ENCODE measurements at places on chromosomes 16 and 17.

DNA sequence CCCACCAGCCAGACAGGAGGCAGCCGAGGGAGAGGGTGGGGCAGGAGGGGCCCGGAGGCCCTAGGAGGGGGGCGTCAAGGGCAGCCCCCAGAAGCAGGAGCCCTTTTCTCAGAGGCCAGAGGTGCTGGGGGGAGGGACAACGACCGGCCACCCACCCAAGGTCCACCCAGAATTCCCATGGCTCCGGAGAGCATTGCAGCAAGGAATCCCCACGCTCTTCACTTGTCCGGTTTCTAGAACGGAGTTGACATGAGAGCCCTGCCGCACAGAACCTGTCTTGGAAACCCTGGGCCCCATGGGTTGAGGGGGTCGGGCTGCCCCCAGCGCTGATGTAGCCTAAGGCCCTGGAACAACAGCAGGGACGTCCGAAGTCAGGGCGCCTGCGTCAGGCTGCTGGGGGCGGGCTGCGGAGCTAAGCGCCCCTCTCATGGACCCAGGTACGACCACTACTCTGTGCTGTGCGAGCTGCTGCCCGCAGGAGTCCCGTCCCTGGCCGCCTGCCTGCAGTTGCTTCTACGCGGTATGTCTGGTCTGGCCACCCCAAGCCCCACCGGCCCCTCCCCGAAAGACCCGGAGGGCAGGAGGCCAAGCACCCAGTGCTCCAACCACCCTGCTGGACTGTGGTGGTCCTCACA lies 11.2 kb downstream of the CYBC1 start:
- no peak for DNase-seq

- DNase-seq, result no peak
Measured at GRCh38 chr17:57554826-57555635, 190.1 kb downstream of the CCDC182 start.

GRCh38 chr17:9900784-9901183 lies 4.3 kb downstream of the RCVRN start:
- DNase-seq, result no peak

DNA sequence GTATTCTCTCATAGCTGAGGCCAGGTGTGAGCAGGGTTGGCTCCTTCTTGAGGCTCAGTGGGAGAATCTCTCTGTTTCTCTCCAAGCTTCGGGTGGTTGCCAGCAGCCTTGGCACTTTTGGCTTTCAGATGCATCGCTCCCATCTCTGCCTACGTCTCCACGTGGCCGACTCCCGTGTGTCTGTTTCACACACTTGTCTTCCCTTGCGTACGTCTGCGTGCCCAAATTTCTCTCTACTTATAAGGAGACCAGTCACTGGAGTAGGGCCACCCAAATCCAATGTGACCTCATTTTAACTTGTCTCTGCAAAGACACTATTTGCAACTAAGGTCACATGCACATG lies 14.7 kb downstream of the OSBPL7 start:
- no peak for DNase-seq

DNA sequence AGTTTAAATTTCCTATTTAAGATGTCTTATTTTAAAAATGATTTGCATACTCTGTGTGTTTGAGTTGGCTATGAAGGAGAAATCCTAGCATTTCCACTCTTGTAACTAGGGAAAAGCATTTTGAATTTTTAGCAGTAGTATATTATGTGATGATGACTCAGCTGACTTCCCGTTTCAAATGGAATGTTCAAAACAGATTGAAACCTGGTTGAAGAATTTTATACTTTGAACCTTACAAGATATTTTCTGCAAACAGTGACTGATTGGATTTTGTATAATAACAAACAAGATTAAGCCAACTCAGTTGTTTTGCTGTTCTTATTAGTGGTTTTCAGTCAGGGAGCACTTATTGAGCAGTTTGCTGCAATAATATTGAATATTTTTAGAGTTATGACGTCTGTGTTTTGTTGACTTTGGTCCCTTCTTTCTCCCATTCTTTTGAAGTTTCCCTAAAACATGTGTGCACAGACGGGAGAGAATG lies 8.0 kb downstream of the TNRC6A start:
- DNase-seq, result no peak

DNA sequence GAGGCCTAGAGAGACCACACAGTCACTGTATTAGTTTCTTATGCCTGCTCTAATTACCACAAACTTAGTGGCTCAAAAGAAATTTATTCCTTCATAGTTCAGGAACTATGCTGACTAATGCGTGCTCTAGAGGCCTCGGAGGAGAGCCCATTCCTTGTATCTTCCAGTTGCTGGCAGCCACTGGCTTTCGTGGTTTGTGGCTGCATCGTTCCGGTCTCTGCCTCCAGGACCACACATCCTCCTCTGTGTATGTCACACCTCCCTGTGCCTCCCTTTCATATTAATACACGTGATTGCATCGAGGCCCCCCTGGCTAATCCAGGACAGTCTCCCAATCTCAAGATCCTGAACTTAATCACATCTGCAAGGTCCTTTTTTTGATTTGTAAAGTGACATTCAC lies 16.9 kb upstream of the MYLK3 start:
- DNase-seq, result no peak

DNA sequence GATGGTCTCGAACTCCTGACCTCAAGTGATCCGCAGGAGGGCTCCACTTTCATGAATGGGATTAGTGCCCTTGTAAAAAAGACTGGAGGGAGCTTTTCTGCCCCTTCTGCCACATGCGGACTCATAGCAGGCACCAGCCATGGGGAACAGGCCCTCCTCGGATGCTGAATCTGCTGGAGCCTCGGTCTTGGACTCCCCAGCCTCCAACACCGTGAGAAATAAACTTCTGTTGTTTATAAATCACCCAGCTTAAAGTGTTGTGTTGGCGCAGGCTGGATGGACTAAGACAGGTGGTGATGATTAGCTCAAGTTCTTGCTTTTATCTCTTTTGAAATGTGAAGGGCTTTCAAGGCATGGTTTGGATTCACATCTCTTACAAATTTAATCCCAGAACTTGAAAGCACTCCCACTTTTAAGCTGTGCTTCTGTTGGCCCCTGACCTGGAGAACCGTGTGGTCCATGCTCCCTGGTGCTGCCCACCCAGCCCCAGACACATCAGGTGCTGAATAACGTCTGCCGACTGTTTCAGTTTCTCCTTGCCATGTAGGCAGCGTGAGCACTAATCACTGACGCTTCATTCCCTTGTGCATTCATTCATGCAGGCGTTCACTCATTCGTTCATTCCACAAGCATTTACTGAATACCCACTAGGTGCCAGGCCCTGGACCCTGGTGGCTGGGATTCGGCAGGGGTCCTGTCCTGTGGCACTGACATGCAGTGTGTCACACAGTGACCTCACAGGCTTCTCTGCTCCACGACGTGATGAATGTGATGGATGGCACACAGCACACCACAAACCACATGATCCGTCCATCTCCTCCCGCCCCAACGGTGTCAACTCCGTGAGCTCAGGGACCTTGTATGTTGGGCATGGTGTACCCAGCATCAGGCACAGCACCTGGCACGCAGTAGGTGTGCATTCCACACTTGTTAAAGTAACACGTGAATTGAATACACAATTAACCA lies 8.9 kb downstream of the CIBAR2 start:
- no peak for DNase-seq

DNA sequence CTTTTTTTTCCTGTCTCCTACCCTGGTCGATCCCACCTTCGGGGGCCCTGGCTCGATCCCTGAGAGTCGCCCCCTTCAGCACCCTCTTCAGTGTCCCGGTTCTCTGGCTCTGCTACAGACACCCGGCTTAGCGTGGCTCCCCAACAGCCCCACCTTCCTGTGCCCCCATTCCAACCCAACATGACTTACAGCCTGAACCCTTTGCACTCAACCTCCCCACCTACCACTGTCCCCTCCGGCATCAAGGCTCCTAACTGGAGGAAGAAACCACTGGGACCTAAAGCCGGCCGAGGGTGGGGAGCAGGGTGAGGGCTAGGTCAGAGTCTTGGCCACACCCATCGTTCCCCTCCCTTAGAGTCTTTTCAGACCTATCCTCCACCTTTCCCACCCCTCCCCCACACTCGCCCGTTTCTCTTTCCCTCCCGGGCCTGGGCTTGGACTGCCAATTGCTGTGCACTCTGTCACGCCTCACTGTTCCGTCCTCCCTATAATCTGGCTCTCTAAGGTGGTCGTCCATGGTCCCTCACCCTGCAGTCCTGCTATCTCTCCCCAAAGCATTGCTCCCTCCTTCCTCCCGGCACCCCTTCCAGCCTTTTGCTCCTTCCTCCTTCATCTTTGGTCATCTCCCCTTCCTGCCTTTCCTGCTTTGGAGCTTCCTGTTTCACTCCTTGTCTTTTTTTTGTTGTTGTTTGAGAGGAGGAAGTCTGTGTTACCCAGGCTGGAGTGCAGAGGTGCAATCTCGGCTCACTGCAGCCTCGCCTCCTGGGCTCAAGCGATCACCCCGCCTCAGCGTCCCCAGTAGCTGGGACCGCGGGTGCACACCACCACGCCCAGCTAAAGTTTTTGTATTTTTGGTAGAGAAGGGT lies 890 bp upstream of the CLDN7 start:
- DNase-seq, result no peak

- DNase-seq, result no peak
Measured at GRCh38 chr16:79191933-79192332, 408.6 kb downstream of the MAF start.

DNA sequence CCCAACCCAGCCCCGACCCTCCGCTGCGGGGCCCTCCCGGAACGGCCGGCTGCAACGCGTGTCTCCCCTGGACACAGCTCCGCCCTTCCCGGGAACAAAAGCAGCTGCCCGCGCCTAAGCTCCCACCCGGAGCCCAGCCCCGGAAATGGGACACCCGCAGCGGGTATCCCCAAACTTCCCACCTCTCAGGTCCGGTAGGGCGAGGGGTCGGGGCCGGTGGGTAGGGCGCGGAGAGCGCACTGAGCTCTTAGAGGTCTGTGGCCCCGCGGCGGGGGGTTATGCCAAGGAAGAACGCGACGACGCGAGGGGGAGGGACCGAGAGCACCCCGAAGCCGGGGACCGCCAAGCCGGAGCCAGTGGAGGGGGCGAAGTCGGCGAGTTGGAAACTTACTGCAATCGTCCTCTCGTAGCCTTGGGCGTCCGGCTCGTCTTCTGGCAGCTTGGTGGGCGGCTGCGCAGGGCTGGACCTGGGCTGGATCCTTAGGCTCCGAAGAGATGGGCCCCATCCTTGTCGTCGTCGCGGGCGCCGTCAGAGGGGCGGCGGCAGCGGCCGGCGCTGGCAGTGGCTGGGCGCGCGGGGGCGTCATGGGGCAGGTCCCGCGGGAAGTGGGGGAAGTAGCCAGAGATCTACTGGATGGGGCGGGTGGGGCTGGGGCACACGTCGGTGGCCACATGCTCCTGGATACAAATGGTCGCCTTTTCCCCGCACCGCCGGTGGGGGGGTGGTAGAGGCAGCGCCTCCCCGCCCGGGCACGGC lies 6.9 kb downstream of the USP6 start:
- DNase-seq, result no peak

- DNase-seq, result no peak
Measured at GRCh38 chr16:79151-80054, 1.4 kb downstream of the MPG start.

GRCh38 chr16:85931596-85932402 lies 32.8 kb downstream of the IRF8 start:
- DNase-seq, result no peak

DNA sequence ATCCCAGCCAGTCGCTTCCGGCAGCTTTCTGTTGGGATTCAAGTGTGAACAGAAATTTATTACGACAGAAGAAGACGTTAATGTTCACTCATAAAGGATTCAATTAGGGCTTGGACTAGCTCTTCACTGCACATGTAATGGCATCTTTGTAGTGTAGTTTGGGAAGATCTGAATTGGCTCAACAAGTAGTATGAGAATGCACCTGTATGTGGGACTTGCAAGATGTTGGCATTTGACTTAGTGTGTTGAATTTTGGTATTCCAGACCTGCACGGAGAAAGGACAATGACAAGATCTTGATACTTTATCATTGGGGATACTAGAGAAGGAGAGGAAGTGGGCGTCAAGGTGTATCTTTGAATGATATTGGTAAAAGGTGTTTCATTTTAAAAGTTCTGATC lies 1.2 kb downstream of the PSMD11 start:
- DNase-seq, result no peak

GRCh38 chr16:48534601-48535340 lies 75.2 kb downstream of the N4BP1 start:
- DNase-seq, result no peak

GRCh38 chr17:48471817-48472410 lies 41.9 kb upstream of the SKAP1 start:
- DNase-seq, result no peak

DNA sequence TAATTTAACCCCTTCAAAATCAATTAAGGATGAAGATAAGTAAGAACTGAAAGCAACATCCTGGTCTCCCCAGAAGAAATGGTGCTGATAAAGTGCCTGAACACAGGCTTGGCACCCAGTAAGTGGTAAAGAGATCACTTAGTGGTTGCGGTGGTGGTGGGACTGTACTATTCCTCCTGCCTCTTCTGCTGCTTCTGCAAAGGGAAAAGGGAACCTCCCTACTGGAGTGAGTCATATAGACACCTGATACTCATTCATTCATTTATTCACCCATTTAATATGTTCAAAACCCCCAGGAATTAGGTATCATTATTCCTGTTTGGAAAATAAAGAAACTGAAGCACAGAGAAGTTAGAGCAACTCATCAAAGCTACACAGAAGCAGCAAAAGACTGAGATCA lies 60.6 kb downstream of the CDYL2 start:
- no peak for DNase-seq

DNA sequence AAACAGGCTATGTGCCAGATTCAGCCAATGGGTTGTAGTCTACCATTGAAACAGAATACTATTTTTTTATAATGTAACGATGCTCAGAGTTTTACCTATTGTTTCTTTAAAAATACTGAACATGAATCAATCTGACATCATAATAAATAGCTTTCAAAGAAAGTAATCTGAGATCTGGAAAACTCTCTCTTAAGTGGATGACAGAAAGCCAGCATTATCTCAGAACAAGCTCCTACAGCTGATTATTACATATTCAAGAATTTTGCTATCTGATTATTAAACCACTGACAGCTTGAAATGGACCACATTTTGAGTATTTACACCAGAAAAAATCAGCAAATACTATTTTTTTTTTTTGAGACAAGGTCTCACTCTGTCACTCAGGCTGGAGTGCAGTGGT lies 484.2 kb upstream of the SOX9 start:
- DNase-seq, result no peak

GRCh38 chr16:9068886-9069285 lies 22.6 kb upstream of the HAPSTR1 start:
- no peak for DNase-seq
